ENCODE measurements at places on chromosomes 12 and 14.

GRCh38 chr14:102588821-102589220 lies 3.6 kb upstream of the RCOR1 start:
- H3K27ac ChIP-seq: no peak overlapping the region
- H3K4me3 ChIP-seq: no peak overlapping the region
- H3K4me1 ChIP-seq: peaks cover 7% of the 10 kb centered on the region
- H3K27me3 ChIP-seq: no peaks in the 10 kb centered on the region

GRCh38 chr12:62533087-62533754 lies 66.6 kb downstream of the MON2 start:
- no peak overlapping the region for H3K4me3 ChIP-seq
- peaks cover 11% of the 10 kb centered on the region for H3K4me1 ChIP-seq
- no peaks in the 10 kb centered on the region for H3K27me3 ChIP-seq
- DNase-seq: no peak
- H3K27ac ChIP-seq: no peak overlapping the region

GRCh38 chr14:91113829-91114078 lies at the start of gene DGLUCY:
DGLUCY (plus strand) TSS chr14:91114073; CDS start chr14:91160295, 46,222 bp downstream.
- no peaks in the 10 kb centered on the region for H3K36me3 ChIP-seq
- peak within 1 kb of the TSS; percentile 92 for H3K27ac ChIP-seq
- peak within 1 kb of the TSS; percentile 82 for H3K4me3 ChIP-seq
- DNase-seq: peak; percentile 85

DNA sequence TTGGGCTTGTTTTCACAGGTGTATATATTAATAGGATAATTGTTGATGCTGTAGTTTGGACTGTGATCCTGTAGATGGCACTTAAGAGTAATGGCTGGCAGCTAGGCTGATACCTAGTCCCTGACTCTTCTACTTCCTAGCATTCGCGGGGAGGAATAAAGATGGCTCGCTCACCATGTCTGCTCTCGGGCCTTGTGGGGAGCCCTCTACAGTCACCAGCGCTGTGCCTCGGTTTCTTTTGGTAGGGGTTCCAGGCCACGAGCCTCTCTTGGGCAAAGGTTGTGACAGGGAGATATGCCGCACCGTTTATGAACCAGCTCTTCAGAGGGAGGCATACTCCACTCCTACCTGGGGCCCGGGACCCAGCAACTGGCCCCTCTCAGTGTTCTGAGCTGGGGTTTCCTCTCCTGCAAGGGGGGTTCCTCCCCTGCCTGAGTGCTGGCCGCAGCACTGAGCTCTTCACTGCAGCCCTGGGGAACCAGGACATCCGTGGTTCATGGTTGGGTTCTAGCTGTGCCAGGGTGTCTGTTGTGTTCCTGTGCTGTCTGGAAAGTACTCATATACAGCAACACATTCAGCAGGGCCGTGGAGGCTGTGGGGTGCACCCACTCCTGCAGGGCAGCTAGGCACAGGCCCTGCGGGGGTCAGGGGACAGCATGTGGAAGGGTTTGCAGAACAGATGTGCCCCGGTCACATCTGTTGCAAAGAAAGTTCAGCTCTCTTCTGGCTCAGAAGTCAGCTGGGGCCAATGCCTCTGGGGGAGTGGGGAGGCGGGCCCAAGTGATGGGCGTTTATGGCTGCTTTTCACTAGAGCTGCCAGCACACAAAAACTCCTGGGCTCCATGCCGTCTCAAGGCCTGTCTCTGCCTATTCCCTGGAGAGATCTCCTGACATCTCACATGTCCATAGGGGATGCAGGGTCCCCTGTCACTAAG lies 147.9 kb downstream of the PPFIA2 start:
- no peak overlapping the region for H3K27ac ChIP-seq
- H3K27me3 ChIP-seq: no peaks in the 10 kb centered on the region
- no peaks in the 10 kb centered on the region for H3K36me3 ChIP-seq
- no peak for DNase-seq
- no peak overlapping the region for H3K4me3 ChIP-seq

- peaks cover 15% of the 10 kb centered on the region for H3K4me1 ChIP-seq
- peak overlapping the region; percentile 82 for H3K27ac ChIP-seq
- H3K27me3 ChIP-seq: no peaks in the 10 kb centered on the region
These were observed 35.2 kb downstream of the NTN4 start for GRCh38 chr12:95755261-95755865.

GRCh38 chr14:97408937-97409815 lies 612.0 kb downstream of the VRK1 start:
- no peaks in the 10 kb centered on the region for H3K36me3 ChIP-seq
- H3K27me3 ChIP-seq: peaks cover 47% of the 10 kb centered on the region
- no peaks in the 10 kb centered on the region for H3K4me1 ChIP-seq

GRCh38 chr12:31020385-31021166 lies 53.1 kb upstream of the DDX11 start:
- H3K27ac ChIP-seq: no peak overlapping the region
- peak; percentile 7 for DNase-seq
- H3K36me3 ChIP-seq: no peaks in the 10 kb centered on the region
- no peaks in the 10 kb centered on the region for H3K4me1 ChIP-seq
- H3K4me3 ChIP-seq: no peak overlapping the region

DNA sequence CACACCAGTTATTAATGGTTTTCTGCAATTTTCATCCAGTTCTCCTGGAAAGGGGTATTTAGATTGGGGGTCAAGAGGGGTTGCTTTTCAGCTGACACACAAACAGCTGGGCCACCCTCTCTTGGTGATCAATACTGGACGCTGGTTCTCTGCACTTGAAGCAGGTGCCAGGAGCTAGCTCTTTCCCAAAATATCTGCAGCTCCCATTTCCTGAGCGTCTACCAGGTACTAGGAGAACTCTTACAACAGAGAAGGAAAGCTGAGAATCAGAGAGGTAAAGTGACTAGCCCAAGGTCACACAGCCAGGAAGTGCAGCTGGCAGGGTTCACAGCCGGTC lies 1.2 kb downstream of the TESC start:
- peaks cover 11% of the 10 kb centered on the region for H3K4me1 ChIP-seq
- DNase-seq: no peak
- H3K4me3 ChIP-seq: peak overlapping the region; percentile 73
- no peaks in the 10 kb centered on the region for H3K36me3 ChIP-seq
- H3K27me3 ChIP-seq: peaks cover 19% of the 10 kb centered on the region
- H3K27ac ChIP-seq: peak overlapping the region; percentile 68

DNA sequence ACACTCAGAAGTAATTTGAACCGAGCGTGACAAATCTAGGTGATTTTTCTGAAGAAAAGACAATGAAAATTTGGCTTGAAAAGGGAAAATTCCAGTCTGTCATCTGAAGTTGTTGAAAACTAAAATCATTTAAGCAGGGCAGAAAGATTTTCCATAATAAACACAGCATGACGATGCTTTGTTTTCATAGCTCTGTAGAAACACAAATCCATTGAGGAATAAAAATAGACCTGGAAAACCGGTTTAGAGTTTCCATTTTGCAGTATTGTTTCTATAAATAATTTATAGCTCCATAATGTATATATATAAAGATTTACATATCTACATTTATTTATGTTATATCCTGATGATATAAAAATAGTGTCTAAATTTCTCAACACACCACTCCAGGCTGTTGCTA lies 1918.5 kb upstream of the FLRT2 start:
- H3K27ac ChIP-seq: no peak overlapping the region
- no peaks in the 10 kb centered on the region for H3K27me3 ChIP-seq
- H3K4me1 ChIP-seq: no peaks in the 10 kb centered on the region

- no peak overlapping the region for H3K27ac ChIP-seq
- no peaks in the 10 kb centered on the region for H3K36me3 ChIP-seq
- no peak overlapping the region for H3K4me3 ChIP-seq
- H3K4me1 ChIP-seq: no peaks in the 10 kb centered on the region
- H3K27me3 ChIP-seq: no peaks in the 10 kb centered on the region
These were observed 30.3 kb upstream of the WDR89 start for GRCh38 chr14:63671987-63672386.

- no peak overlapping the region for H3K4me3 ChIP-seq
- H3K36me3 ChIP-seq: no peaks in the 10 kb centered on the region
These were observed 69.5 kb upstream of the ZDHHC17 start for GRCh38 chr12:76694369-76694768.

DNA sequence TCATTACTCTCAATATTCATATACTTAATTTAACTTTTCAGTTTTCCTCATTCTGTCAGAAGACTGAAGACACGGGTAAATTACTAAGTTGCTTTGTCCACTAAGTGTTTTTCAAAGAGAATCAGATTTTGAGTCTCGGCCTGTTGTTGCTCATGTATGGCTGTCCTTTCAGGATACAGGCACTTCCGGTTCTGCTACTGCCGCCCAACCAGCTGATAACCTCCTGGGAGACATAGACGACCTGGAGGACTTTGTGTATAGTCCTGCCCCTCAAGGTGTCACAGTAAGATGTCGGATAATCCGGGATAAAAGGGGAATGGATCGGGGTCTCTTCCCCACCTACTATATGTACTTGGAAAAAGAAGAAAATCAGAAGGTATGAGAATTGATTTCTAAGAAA lies 28.3 kb upstream of the TEAD4 start:
- peaks cover 84% of the 10 kb centered on the region for H3K36me3 ChIP-seq
- no peak overlapping the region for H3K4me3 ChIP-seq
- H3K27me3 ChIP-seq: no peaks in the 10 kb centered on the region
- no peak for DNase-seq

DNA sequence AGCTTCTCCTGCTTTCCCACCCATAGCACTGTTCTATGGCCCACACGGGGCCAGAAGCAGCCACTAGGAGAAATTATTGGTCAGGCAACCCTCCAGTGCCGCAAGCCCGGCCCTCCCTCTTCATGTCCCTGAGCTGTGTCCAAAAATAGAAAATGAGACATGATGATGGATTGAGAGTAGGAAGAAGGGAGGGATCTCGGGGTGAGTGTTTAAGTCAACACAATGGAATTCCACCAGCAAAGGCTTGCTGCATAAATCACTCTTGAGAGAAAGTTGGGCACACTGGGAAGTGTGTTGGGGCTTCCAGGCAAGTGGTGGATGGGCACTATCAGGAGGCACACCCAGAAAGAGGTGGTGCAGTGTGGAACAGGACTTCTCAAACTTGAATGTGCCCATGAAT lies 94.2 kb downstream of the LLPH start:
- H3K27me3 ChIP-seq: no peaks in the 10 kb centered on the region
- no peaks in the 10 kb centered on the region for H3K36me3 ChIP-seq
- DNase-seq: peak; percentile 52
- no peak overlapping the region for H3K4me3 ChIP-seq

GRCh38 chr12:112989806-112990205 lies 11.5 kb downstream of the OAS2 start:
- no peak for DNase-seq
- H3K4me3 ChIP-seq: no peak overlapping the region
- no peaks in the 10 kb centered on the region for H3K4me1 ChIP-seq

- no peak overlapping the region for H3K27ac ChIP-seq
- no peak overlapping the region for H3K4me3 ChIP-seq
- DNase-seq: no peak
- no peaks in the 10 kb centered on the region for H3K27me3 ChIP-seq
- peaks cover 3% of the 10 kb centered on the region for H3K4me1 ChIP-seq
These were observed 140.8 kb downstream of the DAD1 start for GRCh38 chr14:22448035-22448904.

DNA sequence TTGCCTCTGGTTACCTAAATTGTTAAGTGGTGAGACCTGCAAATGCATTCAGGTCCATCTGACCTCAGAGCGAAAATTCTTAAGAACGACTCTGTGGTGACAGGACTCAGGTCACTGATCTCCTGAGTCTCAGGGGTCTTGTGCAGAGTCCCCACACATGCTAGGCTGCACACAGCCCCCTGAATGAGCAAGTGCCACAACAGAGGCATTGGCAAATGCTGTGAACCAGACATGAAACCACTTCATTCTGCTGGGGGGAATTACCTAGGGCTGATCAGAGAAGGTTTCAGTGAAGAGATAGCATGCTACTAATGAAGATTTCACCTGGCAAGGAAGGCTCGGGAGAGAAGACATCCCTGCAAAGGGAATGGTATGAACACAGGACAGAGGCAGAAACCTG lies 281.6 kb downstream of the ITPR2 start:
- H3K4me3 ChIP-seq: no peak overlapping the region
- peaks cover 5% of the 10 kb centered on the region for H3K4me1 ChIP-seq
- DNase-seq: no peak
- H3K27me3 ChIP-seq: no peaks in the 10 kb centered on the region

DNA sequence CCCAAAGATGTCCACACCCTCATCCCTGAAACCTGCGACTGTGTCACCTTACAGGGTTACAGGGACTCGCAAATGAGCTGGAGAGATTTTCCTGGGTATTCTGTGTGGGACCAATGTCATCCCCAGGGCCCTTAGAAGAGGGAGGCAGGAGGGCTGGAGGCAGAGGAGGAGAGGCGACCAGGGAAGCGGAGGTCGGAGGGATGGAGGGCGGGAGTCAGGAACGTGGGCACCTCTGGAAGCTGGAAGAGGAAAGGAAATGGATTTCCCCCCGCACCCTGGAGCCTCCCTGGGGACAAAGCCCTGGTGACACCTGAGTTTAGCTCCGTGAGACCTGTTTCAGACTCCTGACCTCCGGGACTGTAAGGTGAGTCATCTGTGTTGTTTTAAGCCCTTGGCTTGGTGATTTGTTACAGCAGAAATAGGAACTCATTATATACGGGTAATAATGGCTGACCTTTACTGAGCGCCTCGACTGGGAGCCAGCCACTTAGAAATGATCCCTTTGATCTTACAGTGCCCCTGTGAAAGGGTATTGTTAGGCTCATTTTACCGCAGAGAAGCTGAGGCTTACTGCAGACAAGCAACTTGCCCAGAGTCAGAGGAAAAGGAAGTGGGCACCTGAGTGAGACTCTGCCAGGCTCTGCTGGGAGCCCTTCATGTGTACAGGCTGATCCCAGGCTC lies 29.3 kb upstream of the FZD10 start:
- H3K27me3 ChIP-seq: peaks cover 26% of the 10 kb centered on the region
- H3K4me3 ChIP-seq: no peak overlapping the region
- H3K27ac ChIP-seq: no peak overlapping the region
- H3K4me1 ChIP-seq: no peaks in the 10 kb centered on the region
- DNase-seq: no peak

GRCh38 chr14:75494896-75495295 lies 27.4 kb upstream of the BATF start:
- no peak overlapping the region for H3K4me3 ChIP-seq
- H3K36me3 ChIP-seq: no peaks in the 10 kb centered on the region
- DNase-seq: no peak
- H3K27me3 ChIP-seq: no peaks in the 10 kb centered on the region
- no peaks in the 10 kb centered on the region for H3K4me1 ChIP-seq

DNA sequence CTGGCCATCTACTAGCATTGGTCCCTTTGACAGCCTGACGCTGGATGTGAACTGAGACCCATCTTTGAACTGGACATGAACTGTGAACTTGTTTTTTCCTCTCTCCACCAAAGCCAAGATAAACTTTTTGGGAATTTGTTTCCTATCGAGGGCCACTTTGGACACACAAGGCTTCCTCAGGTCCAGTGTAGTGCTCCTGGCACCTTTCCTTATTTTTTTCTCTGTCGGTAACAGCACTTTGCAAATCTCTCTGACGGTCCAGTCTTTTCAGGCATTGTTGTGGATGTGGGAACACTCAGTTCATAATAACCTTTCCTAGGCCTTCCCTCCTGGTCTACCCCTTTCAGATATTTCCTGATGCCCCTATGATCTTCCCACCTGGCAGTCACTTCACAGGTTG lies 5.0 kb downstream of the KCNA1 start:
- no peaks in the 10 kb centered on the region for H3K36me3 ChIP-seq
- peaks cover 15% of the 10 kb centered on the region for H3K4me1 ChIP-seq
- no peak for DNase-seq
- no peak overlapping the region for H3K4me3 ChIP-seq

GRCh38 chr12:46160101-46160980 lies 108.5 kb downstream of the SLC38A1 start:
- peaks cover 5% of the 10 kb centered on the region for H3K4me1 ChIP-seq
- no peak overlapping the region for H3K4me3 ChIP-seq
- H3K27ac ChIP-seq: no peak overlapping the region
- no peaks in the 10 kb centered on the region for H3K27me3 ChIP-seq

All from heart left ventricle (tissue), 16 donors.